DMS 273 treated with DMSO at 0.1 percent for 48 hours (cell line): ENCODE measurements at places on chromosomes 4 and X.

- no peak for DNase-seq
Observed at GRCh38 chrX:40304115-40304514, 206.4 kb upstream of the BCOR start.

DNA sequence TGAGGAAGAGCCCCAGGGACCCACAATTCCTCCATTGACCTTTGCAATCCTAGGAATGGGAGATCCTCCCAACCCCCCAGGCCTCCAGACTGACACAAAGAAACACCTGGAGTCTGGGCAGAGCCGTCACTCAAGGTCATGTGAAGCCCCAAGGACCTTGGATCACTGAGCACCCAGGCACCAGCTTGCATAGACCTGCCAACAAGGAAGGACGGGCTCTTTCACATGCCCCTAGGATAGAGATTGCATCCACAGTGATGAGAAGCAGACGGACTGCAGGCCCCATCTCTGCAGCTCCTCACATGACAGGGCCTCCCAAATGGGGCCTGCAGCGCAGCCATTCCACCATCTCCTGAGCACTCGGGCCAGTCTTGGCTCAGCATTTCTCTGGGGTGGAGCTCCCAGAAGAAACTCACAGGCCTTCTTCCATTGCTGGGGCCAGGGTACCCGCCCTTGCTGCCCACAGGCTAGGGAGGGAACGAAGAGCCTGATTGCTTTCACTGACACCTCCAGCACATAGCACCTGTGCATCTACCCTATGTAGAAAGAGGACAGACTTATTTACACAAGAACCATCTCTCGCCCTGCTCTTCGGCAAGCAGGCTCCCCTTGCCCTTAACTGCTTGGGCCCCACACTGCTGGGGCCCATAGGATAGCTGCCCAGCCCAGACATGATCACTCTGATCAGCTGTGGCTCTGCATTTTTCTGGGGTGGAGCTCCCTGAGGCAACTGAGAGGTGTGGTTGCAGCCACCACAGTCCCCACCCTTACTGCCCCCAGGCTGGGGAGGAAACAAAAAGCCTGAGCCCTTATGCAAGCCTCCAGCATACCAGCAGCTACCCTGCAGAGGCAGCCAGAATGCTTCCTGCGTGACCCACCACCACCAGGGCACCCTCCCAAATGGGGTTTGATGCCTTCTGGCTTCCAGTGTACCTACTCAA, 185.7 kb upstream of the ZCCHC13 start:
- DNase-seq, result no peak

- no peak for DNase-seq
Observed at GRCh38 chr4:116724249-116724648, 361.1 kb downstream of the TRAM1L1 start.

DNA sequence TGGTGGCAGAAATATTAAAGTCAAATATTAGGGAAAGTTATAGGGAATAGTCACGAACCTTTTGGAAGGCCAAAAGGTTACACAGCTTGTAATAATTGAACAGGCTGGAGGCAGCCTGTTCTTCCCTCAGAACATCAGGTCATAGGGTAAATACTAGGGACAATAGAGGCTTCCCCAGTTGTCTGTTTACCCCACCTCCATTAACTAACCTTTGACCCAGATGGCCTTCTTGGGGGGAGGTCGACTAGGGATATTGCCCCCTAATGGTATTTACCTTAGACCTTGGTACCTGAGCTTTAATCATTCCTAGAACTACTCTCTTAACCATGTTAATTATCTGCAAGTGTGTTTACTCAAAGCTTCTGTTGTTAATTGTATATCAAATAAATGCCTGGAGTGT, 26.0 kb downstream of the C4orf17 start:
- no peak for DNase-seq

DNA sequence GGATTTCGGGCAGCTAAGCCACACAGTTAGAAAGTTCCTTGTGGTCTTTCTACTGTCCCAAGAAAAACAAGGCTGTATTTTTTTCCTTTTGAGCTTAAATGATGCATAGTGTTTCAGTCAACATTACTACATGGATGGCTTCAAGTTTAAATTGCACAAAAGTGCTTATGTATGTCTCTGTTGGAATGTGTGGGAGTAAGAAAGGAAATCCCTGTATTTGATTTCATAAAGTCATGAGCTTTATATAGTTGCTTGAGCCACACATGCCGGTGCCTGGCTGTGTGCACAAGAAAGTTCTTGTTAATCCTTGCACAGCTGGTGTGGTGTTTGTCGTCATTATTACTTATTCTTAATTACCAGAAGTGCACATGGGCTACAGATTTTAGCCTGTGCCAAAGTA, 262.2 kb downstream of the ARHGAP10 start:
- DNase-seq, result no peak

DNA sequence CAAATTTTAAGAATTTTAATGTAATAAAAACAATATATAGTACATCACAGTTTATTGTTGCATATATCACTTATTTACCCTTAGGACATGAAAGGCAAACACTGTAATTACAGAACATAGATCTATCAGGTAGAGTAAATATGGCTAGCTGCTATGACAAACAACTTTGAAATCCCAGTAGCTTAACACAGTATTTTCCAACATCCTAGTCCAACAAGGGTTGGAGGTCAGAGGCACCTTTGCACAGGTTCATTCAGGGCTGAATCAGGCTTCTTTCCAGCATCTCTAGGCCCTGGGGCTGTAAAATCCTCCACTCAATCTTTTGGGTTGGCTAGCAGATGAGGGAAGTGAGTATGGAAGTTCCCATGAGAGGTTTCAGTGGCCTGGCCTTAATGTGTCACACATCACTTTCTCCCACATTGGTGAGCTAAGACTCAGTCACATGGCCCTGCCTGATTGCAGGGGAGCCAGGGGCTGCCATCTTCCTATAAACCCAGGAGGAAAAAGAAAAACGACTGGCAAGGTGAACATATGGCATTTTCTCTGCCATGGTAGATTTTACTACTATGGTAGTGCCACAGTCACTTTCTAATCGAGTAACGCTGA, 32.9 kb downstream of the HERC6 start:
- no peak for DNase-seq
